Osteoblast (primary cell): ENCODE measurements at places on chromosomes 3 and 15. TPM values are rescaled to one million over a fixed set of nuclear protein-coding genes. Genes with fewer than 3 reads are reported as not detected.

TICRR gene
- 0.72 and 0.88 TPM in 2 replicates for total RNA-seq

RAF1 gene
- 107 and 118 TPM in 2 replicates for total RNA-seq

DNA sequence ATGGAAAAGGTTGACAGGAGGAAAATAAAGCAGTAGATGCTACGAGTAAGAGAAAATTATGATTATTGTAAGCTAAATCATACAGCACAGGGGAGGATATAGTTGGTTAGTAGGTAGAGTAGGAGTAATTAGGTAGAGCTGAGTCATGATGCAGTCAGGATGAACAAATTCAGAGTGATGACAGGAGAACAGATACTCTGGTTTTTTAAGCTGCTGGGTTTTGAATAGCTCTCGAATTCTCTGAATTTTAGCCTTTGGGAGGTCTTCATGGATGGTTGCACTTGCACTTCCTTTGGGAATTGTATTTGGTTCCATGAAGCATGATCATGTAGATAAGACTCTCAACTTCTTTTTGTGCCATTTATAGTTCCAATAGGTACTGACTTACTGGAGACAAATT is 96.2 kb downstream of the ECT2 start:
- no peak for DNase-seq

GRCh38 chr3:68984011-68984530 is 29.4 kb downstream of the EOGT start:
- DNase-seq: no peak

DNA sequence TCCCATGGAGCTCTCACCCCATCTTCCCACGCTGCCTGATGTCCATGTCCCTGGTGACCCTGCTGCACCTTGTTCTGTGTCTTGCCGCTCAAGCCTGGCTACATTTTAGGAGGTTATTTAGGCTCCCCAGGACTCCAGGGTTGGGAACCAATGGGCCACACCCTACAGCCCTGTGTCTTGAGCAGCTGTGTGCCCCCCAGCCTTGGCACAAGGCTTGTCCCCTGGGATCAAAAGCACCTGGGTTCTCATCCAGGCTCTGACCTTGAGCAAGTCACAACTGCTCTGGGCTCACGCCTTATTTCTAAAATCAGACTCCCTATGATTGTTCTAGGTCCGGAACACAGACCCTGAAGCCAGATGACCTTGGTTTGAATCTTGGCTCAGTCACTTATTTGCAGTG is 14.1 kb downstream of the SPSB4 start:
- peak; percentile 31 for DNase-seq

DNA sequence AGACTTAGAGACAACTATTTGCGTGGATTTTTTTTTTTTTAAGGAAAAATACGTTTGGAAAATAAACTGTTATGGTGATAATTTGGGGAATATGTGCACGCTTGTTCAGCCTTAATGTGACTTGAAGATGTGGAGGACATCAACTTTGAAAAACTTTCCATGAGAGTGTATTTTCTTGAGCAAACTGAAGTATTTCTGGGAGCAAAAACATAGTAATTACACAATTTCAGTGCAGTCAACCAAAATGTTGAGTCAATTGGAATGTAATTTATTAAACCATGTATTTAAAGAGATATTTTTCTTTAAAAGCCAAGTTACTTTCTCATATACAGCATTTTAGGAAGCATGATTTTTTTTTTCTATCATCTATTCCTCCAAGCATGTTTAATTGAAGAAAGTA is 80.3 kb upstream of the FLNB start:
- peak; percentile 57 for DNase-seq

GRCh38 chr3:155138677-155139076 is 58.6 kb downstream of the MME start:
- no peak for DNase-seq

TF gene
- 0.36 and 0.88 TPM in 2 replicates for total RNA-seq

DNA sequence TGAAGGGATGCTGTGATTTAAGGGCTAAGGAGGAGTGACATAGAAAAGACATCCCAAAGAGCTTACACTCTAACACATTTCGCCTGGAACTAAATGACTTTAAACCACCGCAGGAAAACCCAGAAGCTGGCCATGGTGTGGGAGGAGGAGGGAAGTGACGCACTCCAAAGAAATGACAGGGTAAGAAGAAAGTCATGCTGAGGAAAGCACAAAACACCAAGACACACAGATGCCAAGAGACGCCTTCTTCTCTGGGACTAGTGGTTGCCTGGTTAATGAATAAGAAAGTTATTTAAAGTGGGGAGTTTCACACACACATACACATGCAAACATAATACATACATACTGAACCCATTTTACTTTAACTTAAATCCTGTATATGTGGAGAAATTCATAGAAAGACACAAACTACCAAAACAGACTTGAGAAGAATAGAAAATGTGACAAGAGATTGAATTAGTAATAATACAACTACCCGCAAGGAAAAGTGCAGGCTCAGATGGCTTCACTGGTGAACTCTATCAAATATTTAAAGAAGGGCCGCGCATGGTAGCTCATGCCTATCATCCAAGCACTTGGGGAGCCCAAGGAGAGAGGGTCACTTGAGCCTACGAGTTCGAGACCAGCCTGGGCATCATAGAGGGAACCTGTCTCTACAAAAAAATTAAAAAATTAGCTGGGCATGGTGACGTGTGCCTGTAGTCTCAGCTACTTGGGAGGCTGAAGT is 125.5 kb downstream of the NSMCE3 start:
- peak; percentile 97 for DNase-seq

PCOLCE2 gene
- total RNA-seq: 19.7 and 21.4 TPM in 2 replicates
